ENCODE measurements at places on chromosomes 3 and 15.

DNA sequence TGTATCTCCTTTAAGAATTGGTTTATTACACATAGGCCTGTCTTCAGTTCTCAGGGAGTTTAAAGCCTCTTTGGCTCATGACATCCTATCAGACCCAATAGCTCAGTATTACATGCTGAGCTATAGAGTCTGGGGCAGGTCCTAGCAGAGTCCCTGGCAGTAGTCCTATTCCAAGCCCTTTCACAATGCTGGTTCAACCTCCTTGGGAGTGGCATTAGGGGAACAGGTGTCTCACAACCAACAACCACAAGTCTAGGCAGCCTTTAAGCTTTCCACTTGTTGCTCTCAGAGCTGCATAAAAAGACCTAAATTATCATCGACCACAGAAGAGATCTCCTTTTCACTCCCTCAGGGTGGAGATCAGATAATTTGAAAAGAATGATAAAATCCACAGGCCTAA is 22.8 kb upstream of the C2CD4B start:
- DNase-seq, result no peak

DNA sequence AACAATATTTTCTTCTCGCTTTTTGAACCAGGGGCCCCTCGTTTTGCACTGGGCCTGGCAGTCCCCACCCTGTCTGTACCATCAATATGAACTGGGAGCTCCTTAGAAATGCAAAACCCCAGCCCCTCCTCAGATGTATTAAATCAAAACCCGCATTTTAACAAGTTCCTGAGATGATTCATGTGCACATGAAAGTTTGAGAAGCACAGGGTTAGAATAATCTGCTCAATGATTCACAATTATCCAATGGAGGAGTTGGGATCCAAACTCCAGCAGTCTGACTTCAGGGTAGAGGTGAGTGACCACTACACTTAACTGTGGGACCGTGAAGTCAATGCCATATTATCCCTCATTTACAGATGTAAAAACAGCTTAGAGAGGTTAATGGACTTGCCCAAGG is 256.4 kb downstream of the IGSF11 start:
- no peak for DNase-seq

GRCh38 chr15:67836477-67836876 is 3.4 kb downstream of the RNU6-1 start:
- peak; percentile 60 for DNase-seq

DNA sequence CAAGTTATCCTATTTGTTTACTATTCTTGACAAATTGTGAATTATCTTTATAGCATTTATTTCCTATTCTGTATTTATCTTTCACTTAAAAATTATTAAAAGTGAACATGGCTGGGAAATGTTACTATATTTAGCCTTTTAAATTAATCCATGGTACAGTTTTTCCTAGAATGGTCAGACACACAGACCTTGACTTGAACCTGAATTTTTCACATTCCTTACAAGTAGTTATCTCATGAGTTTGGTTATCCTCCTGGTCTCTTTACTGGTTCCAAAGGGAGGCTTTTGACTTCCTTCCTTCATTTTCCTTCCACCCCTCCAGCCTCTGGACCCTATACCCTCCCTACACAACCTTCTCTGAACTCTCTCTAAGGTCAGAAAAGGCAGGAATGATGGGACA is 280.6 kb downstream of the SATB1 start:
- DNase-seq, result no peak

- DNase-seq, result no peak
Measured at GRCh38 chr3:67288466-67289106, 290.5 kb downstream of the KBTBD8 start.

DNA sequence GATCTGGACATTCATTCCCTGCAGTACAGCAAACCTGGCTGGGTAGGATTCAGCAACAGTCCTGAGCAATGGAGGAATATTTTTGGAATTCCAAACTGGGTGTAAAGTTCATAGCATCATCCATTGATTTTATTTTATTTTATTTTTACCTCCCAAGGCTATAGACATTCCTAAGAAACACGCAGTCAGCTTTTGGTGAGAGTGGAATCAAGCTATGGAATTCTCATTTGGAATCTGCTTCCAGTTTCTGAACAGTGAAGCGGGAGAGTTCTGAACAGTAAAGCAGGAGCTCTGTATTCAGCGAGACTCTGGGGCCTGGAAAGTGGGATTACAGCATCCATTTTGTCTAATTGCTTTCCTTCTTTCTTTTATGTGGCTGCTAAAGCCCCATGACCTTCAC is 1.4 kb upstream of the PDZRN3 start:
- DNase-seq, result no peak

DNA sequence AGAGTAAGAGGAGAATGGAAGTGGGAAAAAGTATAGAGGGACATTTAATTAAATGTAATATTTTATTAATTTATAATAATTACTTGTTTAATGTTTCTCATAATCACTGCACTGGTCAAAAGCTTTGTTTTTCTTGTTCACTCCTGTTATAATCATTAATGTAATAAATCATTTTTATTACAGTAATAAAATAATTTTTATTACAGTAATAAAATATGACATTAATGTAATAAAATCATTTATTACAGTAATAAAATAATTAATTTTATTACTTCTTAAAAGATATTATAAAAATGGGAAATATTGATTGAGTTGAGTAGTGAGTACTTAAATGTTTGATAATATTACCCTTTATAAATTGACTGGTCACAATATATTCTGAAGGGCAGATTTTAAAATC is 181.1 kb upstream of the SOX2 start:
- DNase-seq, result no peak

- DNase-seq, result peak; percentile 94
Measured at GRCh38 chr3:141129541-141130011, 78.4 kb downstream of the SPSB4 start.

GRCh38 chr3:141262308-141262705 is 30.7 kb downstream of the PXYLP1 start:
- DNase-seq, result no peak

GRCh38 chr3:195907684-195907933 is 742 bp downstream of the TNK2 start:
- no peak for DNase-seq

DNA sequence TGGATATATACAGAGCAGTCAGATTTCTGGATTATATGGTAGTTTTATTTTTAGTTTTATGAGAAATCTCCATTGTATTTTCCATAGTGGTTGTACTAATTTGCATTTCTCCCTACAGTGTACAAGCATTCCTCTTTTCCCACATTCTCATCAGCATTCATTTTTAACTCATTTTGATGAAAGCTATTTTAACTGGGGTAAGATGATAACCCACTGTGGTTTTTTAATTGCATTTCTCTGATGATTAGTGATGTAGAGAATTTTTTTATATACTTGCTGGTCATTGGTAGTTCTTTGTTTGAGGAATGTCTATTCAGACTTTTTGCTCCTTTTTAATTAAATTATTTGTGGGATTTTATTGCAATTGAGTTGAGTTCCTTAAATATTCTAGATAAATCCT is 903.6 kb downstream of the DIPK2A start:
- DNase-seq, result no peak

GRCh38 chr3:52108302-52109232 is 45.7 kb downstream of the POC1A start:
- DNase-seq, result peak; percentile 80

- DNase-seq, result no peak
Measured at GRCh38 chr3:118729546-118729945, 305.1 kb downstream of the IGSF11 start.

DNA sequence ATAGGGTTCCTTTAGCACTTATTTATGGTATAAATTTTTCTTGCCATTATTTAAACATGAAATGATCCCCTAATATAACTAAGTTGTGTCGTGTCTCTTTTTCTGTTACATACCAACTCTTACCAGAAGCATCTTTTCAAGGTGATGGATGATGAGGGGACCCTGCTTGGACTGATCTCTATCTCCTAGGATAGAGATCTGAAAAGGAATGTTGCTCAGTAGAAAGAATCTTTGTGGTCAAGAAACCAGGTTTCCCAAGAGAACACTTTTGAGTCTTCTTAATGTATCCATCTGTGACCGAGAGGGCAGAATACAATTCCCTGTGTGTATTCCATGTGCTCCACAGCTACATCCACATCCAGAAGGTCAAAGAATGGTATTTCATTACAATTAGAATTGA is 409.7 kb downstream of the MAGI1 start:
- no peak for DNase-seq

DNA sequence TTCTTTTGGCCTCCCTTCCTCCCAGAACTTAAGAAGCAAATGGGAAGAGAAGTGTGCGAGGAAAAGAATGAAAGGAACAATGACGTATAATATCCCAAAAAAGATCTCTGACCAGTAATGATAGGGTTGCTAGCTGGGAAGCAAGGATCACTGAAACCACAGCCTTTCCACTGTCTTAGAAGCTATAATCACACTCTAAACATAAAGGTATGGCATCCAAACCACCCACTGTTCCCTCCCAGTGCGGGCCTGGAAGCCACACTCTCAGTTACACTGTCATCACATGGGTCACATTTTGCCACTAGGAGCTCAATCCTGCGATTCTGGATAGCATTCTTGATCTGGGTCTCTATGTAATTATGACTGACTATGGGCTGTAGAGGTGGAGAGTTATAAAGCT is 131.6 kb upstream of the HACD2 start:
- no peak for DNase-seq

DNA sequence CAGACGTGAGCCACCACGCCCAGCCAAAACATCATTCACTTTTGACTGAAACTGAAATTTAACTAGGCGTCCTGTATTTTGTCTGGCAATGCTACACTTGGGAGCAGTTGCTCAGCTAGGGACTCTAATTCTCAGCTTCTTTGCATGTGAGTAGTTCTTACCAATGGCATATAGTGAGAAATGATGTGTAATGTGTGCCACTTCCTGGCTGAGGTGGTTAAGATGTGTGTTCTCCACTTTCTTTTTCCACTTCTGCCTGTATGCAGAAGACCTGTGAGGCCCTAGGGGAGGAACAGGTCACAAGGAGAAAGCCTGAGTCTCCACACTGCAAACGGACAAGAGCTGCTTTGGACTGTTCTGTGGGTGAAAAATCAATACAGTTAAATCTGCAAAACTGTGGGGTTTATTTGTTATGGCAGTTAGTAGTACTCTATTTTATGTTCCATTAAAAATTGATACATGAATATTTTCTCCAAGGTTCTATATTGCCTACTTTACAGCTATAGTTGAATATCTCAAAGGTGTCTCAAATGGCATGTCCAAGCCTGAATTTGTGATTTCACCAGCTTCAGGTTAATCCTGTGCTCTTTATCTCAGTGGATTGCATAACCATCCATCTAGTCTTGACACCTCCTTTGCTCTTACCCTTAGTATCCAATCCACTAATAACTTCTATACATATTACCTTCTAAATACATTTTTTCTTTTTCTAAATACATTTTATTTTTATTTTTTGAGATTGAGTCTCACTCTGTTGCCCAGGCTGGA is 59.3 kb downstream of the NR1D2 start:
- DNase-seq, result no peak

- DNase-seq, result no peak
Measured at GRCh38 chr3:55540579-55540978, 53.5 kb upstream of the WNT5A start.

GRCh38 chr15:35545316-35545823 is 595 bp downstream of the DPH6 start:
- DNase-seq, result peak; percentile 65

GRCh38 chr3:197983076-197983475 is 23.1 kb downstream of the LMLN start:
- no peak for DNase-seq

- DNase-seq, result no peak
Measured at GRCh38 chr3:96330795-96331194, 483.6 kb upstream of the EPHA6 start.

DNA sequence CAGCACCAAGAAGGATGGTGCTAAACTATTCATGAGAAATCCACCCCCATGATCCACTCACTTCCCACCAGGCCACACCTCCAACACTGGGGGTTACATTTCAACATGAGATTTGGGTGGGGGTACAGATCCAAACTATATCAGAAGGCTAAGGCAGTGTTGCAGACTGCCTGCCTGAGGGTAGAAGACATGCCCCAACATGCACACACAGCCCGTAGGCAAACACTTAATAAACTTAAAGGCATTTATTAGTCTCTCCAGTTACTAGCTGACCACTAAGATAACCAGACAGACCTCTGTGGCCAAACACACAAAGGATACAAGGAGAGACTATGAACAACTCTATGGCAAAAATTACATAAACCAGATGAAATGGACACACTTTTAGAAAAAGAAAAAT is 10.2 kb downstream of the FAM162A start:
- no peak for DNase-seq

DNA sequence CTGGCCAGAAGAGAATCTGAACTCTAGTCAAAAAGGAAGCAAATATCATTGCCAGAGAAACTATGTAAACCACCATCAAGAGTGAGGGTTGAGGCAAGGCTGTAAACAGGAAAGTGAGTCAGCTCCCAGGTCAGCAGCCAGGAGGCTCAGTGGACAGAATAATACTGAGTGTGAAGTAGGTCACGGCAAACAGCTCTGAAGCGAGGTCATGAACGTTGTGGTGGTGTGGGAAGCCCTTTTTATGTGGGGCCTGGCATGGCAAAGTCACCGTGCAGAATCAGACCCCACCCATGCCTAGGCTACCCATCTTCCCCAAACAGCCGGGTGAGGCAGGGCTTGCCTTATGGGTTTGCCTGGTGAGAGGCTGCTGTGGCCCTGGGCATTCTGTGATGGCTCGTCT is 43.9 kb downstream of the THBS1 start:
- DNase-seq, result no peak

DNA sequence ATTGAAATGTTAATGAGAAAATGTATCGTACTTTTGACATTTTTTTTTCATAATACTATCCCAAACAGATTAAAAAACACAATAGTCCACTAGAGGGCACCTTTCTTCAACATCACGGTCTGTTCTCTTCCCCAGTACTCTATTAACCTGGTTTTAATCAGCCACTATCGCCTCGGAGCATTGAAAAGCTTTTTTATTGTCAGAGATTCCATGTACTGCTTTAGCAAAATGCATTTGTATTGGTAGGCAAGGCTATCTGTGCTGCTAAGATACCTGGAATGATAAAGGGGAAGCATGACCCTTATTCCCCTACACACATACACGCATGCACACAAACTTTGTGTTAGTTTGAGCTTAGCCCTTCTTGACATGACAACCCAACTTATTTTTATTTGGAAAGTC is 160.1 kb upstream of the IL12A start:
- no peak for DNase-seq

DNA sequence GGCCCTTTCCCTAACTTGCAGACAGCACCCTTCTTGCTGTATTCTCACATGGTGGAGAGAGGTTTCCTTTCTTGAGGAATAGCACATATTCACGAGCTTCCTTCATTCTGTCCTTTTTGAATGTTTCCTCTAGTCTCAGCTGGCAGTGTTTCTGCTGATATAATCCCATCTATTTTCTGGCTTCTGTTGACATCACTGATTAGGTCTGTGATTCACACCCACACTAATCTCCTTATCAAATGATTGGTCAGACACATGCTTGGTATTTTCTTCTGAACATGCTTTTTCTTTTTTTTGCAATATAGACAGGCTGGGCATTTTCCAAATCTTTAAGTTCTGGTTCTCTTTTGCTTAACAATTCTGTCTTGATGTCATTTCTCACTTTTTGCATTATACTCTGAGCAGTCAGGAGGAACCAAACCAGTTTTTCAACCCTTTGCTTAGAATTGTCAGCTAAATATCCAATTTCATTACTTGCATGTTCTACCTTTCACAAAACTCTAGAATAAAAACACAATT is 65.4 kb downstream of the OXSM start:
- no peak for DNase-seq
